RWPE1 (cell line): ENCODE measurements at places on chromosomes 12 and 14.
A peak's percentile ranks its signal among the peaks of the same experiment; 100 is the strongest.

- no peak for DNase-seq
Measured at GRCh38 chr12:21545557-21545956, 19.5 kb downstream of the SPX start.

DNA sequence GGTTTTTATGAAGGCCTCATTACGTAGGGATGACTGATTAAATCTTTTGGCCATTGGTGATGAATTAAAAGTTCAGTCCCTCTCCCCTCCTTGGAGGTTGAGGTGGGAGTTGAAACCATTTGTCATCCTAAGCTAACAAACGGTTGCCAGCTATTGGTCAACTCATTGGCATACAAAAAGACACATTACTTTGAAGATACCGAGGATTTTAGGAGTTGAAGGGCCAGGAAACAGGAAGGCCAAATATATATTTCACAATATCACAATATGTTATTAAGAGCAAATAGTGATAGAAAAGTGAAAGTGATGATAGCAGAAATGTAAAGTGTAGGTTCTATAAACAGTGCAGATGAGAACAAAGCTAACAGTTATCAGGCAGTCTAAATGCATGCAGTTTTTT lies 24.4 kb downstream of the RCOR1 start:
- no peak for DNase-seq

DNA sequence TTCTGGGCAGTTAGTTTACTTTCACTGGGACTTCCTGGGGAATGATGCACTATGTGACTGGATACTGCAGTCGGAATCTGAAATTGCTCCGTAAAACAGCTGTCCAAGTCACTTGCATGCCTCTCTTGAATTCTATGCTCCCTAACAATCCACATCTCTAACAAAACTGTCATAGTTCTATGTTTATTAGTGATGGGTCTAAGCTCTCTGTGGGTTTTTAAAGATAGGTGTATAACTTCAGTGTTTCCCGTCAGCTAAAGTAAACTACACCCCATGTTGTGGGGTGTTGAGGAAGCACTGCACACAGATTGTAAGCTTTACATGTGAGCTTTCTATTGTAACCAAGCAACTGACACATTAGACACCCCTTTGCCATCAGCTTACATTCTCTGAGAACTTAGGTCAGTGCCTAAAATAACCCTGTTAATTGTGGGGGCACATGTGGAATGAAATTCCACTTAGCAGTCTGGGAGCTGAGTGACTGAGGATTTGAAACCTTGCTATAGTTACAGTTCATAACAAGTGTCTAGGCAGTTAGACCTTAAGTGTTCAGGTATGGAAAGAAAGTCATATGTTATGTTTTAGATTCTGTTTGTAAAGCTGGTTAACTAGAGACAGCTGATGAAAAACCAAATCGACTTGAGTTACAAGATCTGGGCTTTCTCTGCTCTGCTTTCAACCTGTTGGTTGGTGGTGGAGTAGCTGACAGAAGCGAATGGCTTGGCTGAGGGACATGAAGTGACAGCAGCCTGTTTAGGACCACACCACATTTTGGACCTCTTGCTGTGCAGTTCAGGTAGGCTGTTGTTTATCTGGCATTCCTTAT lies 165.7 kb downstream of the AKAP6 start:
- DNase-seq = no peak

GRCh38 chr12:67910360-67911274 lies 78.6 kb upstream of the IFNG-AS1 start:
- DNase-seq = peak; percentile 78

GRCh38 chr14:106551265-106551664 lies 1024.9 kb downstream of the TMEM121 start:
- DNase-seq = no peak

GRCh38 chr12:72281126-72281525 lies 9.0 kb downstream of the TRHDE start:
- DNase-seq = no peak

DNA sequence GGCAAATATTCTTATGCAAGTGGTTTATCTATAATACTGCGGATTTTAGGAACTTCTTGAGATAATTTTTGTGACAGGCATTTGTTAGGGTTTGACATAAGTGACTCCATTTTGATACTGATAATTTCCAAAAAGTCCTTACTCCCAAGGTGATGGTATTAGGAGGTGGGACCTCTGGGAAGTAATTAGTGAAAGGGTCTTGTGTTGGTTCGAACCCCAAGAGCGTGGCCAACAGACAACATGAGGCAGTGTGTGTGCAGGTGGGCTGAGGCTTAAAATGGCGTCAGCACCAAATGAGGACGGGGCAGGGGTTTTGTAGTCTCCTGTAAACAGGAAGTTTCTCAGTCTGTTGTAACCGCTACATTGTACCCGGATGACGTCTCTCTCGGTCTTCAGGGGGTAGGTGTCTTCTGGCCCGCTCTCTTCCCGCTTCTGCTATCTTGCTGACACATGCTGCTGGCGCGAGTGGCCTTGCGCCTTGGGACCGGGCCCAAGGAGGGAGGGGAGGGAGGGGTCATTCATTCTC lies 1.7 kb upstream of the C12orf43 start:
- no peak for DNase-seq

GRCh38 chr14:101878822-101879528 lies 85.4 kb upstream of the DYNC1H1 start:
- no peak for DNase-seq

- DNase-seq = no peak
Measured at GRCh38 chr12:15526033-15526432, 203.7 kb downstream of the PTPRO start.

DNA sequence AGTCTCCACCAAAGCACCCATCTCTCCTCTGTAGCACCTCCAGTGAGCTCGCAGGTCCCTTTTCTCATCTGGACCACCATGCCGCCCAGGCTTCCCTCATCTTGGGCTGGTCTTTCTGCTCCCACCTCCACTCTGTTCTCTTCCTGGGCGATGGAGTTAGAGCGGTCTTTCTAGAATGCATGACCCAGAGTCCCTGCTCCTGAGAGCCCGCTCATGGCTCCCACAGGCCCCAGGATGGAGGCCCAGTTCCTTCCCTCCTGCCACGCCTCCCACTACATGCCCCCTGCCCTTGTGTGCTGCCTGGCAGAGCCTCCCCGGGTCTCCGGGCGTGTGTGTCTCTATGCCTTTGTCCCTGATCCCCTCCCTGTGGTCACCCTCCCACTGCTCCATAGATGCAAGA lies 100.7 kb upstream of the RTL1 start:
- no peak for DNase-seq

GRCh38 chr14:96434040-96434439 lies 42.1 kb downstream of the AK7 start:
- DNase-seq = no peak

DNA sequence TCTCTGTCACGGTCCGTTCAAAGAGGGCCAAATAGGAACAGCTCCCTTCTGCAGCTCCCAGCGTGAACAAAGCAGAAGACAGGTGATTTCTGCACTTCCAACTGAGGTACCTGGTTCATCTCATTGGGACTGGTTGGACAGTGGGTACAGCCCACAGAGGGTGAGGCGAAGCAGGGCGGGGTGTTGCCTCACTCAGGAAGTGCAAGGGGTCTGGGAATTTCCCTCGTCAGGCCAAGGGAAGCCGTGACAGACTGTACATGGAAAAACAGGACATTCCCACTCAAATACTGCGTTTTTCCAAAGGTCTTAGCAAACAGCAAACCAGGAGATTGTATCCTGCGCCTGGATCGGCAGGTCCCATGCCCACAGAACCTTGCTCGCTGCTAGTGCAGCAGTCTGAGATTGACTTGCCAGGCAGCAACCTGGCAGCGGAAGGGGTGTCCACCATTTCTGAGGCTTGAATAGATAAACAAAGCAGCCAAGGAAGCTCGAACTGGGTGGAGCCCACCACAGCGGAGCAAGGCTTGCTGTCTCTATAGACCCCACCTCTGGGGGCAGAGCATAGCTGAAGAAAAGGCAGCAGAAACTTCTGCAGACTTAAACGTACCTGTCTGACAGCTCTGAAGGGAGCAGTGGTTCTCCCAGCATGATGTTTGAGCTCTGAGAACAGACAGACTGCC lies 22.7 kb downstream of the SLC38A1 start:
- no peak for DNase-seq

- DNase-seq = peak; percentile 73
Measured at GRCh38 chr14:21104448-21105060, 3.7 kb downstream of the TMEM253 start.

- DNase-seq = no peak
Measured at GRCh38 chr14:100407376-100408102, 84.4 kb downstream of the SLC25A47 start.

GRCh38 chr14:105068818-105069217 lies 3.6 kb upstream of the GPR132 start:
- no peak for DNase-seq

- DNase-seq = no peak
Measured at GRCh38 chr14:93926873-93927799, at the start of gene FAM181A. FAM181A (plus strand) TSS chr14:93927344; CDS start chr14:93928286, 942 bp downstream.
